ENCODE measurements at places on chromosomes 5 and 9.

DNA sequence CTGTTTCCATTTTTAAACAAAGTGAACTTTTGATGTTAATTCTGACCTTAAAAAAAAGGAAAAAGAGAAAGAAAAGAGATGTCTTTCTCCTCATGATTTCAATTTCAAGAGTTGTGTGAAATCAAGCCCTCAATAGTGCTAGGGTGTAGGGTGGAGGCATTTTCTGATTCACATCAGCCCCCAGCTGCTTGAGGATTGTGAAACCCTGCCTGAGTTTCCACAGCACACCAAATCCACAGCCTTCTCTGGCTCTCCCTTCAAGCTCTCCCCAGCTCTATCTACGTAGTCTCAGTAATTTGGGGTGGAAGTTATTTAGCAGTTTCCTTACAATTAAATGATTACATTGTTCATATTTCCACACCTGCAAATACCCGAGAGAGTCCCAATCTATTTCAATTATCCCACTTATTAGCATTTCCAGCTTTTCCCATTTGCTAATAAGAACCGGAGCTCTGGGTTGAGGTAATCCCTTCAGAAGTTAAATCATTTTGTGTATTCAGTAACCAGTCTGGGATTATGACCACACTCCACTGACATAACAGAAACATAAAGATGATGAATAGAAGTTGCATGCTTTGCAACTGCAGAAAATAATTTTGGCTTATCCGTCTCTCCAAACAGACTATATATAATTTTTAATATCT lies 54.9 kb downstream of the MTX3 start:
- DNase-seq: no peak

- DNase-seq: no peak
These were observed 221.6 kb downstream of the ACTL7B start for GRCh38 chr9:108634204-108634603.

DNA sequence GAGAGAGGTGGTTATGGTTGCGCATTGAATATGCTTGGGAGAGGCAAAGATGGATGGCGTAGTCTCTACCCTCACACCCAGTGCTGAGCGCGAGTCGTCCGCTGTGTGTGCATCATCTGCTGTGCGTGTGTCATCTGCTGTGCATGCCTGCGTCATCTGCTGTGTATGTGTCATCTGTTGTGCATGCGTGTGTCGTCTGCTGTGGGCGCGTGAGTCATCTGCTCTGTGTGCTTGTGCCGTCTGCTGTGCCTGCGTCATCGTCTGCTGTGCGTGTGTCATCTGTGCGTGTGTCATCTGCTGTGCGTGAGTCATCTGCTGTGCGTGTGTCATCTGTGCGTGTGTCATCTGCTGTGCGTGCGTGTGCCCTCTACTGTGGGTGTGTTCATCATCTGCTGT lies 68.0 kb upstream of the IRX4 start:
- DNase-seq: no peak

DNA sequence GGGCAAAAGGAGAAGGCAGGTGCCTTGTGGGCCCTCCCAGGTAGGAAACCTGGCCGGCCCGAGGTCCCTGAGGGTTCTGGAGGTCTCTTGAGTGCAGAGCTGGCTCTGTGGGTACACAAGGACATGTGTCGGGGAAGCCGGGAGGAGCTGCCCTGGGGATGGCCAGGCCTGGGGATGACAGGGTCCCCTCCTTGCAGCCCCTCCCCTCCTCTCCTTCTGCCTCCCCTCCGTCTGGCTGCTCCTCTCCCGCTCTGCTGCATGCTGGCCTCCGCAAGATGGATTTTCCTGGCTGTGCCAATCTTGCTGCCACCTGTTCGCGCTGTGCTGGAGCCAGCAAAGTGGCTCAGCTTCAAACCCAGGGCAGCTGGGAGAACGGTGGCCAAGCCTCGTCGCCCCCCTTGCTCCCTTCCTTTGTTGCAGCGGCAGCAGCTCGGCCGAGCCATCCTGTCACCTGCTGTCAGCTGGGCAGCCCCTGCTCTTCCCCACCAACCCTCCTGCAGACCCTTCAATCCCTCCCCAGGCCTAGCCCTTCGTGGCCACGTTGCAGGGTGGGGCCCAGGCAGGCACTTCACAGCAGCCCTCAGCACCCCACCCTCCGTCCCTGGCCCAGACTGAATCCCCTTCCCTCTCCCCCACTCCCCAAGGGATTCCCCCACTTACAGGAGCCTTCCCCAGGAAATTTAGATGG lies 17.6 kb upstream of the UNC5A start:
- no peak for DNase-seq

DNA sequence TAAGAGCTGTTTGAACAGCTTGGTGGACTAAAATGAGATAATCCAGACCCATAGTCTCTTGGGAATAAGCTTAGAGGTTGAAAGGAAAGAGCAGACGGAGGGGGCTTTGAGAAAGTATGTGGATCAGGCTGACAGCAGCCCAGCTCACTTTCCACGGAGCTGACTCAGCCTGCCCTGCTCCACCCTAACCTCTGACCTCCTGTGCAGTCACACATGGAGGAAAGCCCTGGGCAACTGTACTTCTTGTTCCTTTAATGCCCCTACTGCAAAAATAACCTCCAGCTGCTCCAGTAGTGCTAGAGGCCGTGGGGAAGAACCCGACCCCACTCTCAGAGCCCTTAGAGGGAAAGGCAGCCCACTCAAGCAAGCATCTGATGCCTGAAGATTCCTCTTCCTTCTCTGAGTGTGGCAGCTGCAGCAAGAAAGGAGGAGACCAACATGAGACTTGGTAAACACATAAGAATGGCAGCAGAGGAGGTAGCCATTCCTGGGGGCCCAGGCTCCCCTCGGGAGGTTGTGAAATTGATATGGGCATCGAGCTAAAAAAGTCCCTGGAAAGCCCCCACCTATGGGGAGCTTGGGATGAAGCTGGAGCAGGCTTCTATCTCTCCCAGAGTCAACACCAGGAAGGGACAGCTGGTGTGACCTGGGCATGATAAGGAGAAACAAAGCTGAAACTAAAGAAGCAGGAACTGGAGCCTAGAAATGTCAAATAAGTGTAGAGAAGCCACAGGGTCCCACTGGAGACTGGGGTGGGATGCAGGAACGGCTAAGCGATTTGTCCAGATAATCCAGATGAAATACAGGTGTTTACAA lies 204.3 kb downstream of the PIK3R1 start:
- DNase-seq: no peak

- no peak for DNase-seq
These were observed 33.7 kb downstream of the LEAP2 start for GRCh38 chr5:132907161-132907560.

- no peak for DNase-seq
These were observed 63.6 kb upstream of the TNPO1 start for GRCh38 chr5:72752909-72753308.

DNA sequence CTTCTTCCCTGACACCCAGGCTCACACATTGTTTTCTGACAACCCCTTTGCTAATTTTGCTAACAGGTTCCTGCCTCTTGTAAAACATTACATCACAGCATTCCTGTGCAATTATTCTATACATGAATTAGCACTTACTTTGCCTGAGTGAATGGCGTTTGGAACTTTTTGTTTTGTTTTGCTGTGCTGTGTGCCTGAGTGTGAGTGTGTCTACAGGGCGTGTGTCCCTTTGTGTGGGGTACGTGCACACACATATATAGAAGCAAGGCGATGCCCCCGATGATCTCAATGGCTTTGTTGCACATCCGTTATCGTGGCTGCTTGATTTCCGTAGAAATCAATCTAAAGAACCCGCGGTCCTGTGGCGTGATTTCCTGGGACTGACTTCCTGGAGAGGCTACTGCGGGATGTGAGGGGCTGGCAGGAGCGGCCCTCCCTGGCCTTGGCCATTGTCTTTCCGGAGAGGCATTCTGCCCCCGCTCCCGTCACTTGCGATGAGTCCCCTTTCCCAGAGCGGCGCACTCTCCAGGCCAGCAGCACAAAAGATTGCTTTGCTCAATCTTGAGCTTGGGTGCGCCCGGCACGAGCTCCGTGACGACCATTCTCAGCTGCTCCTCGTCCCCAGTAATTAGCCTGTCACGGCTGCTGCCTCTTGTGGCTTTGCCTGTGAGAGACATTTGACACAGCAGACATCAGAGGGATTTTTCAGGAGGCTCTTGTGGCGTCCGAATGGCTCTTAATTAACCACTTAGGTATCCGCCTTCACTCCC lies 398.1 kb upstream of the IRX1 start:
- no peak for DNase-seq

- DNase-seq: no peak
These were observed 50.8 kb upstream of the CTNNA1 start for GRCh38 chr5:138702166-138703077.

DNA sequence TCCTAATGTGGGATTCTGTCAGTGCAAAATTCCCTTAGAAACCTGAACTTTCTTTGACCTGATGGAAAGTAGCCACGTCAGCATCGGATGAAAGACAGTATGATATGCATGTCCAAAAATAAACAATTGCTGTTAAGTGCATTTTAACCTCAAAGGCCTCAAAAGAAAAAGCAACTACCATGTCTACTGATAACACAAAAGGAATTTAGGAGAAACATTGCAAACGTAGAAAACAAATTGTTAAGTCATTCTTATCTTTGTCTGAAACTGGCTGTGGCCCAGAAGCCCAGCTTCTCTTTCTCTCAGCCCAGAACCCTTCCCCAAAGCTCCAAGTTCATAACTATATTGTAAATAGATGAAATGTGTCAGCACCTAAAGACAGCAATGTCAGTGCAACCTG lies 11.1 kb upstream of the LHFPL2 start:
- DNase-seq: no peak

GRCh38 chr9:125995706-125996105 lies 248.5 kb downstream of the PBX3 start:
- DNase-seq: no peak

- DNase-seq: no peak
These were observed 60.6 kb upstream of the ABCA1 start for GRCh38 chr9:104988539-104988938.

DNA sequence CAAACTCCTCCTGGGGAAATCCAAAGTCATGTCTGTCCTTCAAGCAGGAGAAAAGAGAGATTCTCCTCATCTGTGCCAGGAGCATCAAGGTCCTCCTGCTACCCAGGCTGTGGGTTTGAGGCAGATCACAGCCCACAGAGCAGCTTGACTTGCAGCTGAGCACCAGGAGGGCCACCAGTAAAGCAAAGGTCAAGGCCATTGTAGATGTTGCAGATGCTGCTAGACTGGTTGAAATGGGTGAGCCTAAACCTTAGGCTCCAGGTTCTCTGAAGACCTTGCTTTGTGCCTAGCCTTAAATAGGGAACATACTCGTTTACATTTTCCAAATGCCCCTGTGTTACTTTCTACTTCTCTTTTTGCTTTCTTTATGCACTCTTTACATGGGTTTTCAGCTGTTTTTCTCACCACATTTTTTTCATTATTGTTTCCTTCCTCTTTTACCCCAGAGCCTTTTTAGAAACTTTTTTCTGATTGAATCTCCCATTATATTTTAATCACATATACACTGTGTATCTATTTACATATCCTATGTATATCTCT lies at the start of gene IFNA2:
IFNA2 (minus strand) TSS at position 268 of the 540 bp plus-strand sequence; CDS start at position 199, 69 bp downstream.
- DNase-seq: no peak
